Stimulated activated naive B cell treated with anti-CD40 and anti-IgM and Interleukin-4, amounts not matched to agents 10 μg/mL and 1 μg/mL and 100 μg/mL, for 72 hours (primary cell): ENCODE measurements at places on chromosomes 1 and 21.
A peak's percentile ranks its signal among the peaks of the same experiment; 100 is the strongest.

- no peak for DNase-seq
Observed at GRCh38 chr1:84020151-84020550, 21.2 kb upstream of the TTLL7 start.

GRCh38 chr1:44721485-44722361 lies 9.2 kb downstream of the RNU5D-1 start:
- DNase-seq = peak; percentile 92

DNA sequence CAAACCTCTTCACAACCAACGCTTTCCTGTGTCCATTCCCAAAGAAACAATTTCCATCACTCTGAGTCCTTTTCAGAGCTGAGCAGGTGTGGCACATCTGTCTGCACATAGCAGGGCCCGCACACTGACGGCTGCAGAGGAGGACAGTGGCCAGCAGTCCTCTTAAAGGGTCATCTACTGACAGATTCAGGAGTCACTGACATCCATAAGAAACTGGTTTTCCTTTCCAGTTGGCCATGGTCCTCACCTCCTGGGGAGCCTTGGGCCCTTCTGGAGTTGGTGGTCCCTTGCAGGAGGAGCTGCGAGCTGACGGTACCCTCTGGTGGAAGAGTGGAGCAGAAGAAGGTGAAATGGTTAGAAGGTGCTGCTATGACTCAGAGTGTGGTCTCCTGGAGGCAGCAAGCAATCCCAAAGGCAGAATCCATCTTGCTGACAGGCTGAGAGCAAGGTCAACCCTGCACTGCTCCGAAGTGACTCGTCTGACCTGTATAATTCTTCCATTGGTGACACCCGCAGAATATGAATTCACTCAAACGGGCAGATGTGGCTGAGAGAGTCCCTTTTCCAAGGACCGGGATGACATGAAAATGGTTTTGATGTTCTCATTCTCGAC lies 278.5 kb upstream of the C1orf174 start:
- no peak for DNase-seq

DNA sequence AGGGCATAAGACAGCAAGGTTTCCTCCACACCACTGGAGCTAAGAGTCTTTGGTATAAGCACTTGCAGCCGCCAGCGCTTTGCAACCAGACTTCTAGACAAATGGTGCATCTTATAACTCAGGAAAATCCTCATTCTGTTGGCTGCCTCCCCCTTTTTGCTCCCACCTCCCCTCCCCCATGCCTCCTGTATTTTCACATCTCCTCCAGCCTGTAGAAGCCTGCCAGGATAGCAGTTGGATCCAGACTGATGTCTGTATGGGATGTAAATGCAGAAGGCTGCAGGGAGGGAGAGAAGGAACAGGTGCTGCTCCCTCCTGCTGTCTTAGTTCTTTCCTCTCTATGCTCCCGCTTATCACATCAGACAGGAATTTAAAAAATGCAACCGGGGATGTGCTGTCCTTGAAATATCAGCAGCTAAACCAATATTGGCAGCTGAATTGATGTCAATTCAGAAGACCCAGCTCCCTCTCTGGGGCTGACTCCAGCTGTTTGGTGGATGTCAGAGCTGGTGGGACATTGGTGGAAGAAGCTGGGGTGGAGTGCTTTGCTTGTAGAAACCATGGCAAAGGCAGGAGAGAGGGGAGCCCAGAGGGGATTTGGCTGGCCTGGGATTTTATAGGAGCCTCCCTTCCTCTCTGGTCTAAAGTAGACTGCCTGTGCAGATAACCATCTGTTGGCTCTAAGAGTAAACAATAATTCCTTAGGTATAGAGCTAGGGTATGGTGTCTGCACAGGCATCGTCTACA lies 53.5 kb downstream of the NFASC start:
- DNase-seq = no peak

GRCh38 chr1:119081700-119082099 lies 58.8 kb downstream of the WARS2 start:
- DNase-seq = no peak

DNA sequence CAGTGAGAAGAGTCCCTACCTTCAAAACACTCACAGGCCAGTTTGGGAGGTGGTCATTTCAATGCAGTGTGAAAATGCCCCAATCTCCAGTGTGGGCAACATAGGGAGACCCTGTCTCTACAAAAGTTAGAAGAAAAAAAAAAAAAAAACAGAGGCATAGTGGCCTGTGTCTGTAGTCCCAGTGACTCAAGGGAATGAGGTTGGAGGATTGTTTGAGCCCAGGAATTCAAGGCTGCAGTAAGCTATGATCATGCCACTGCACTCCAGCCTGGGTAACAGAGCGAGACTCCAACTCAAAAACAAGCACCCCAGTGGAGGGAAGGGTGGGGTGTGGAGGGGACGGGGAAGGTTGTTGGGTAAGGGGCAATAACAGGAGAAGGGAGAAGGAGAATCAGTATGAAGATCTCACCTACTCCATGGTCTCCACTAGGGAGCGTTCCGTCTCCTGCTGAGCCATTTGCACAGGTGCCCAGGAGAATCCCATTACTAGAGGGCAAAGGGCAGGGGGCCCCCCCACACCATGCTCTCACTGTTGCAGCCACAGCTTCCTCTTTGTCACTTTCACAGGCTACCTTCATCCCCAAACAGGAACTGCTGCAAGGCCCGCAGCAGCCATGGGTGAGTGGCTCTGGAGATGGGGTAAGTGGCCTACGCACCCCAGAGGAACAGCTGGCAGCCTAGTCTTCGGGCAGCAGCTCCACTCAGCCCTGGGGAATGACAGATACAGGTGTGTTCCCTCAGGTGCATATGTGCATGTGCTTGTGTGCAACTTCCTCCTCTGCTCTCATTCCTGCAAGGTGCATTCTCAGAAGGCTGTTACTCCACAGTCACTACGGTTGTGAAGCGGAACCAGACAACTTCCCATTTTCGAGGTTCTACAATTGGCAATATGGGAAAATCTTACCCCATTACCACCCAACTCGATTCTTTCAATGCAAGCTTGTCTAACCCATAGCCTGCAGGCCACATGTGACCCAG lies 87.9 kb upstream of the LYST start:
- DNase-seq = peak; percentile 86

- no peak for DNase-seq
Observed at GRCh38 chr1:207401578-207401977, 52.5 kb upstream of the CR2 start.

DNA sequence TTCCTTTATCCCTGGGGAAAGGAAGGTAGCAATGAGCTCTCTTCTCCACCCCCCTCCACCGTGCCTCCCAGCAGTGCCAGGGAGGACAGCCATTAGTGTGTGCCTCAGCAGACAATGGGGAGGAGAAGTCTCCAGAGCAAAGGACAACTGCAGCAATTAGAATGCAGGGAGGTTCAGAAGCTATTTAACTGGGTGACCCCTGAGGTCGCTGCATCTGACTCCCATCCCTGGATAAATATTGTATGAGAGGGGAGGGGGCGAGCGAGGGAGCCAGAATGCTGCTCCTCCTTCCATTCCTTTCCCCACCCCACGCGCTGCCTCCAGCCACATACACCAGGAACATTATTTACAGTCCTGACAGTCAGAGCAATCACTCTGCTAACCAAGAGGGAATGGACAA lies 59.0 kb downstream of the ERI3 start:
- DNase-seq = no peak

DNA sequence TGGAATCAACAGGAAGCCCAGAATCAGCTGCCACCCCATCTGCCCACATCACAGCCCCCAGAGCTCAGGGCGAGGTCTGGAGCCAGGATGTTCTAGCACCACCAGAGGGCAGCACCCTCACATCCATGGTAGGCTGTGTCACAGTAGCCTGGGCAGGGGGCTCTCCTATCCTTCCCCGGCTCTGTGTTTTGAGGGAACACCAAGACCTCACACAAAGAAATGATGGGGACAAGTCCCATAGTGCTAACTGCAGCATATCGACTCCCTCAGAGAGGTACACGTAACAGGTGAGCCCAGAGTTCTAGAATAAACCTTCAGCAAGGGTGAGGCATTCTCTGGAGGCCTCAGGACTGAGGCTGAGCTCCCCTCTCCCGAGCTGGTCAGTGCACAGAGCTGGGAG lies 2.3 kb upstream of the KCNC4 start:
- DNase-seq = peak; percentile 41

GRCh38 chr1:67958472-67958871 lies 92.0 kb downstream of the DIRAS3 start:
- no peak for DNase-seq
